ENCODE measurements at places on chromosomes 11 and 22.

DNA sequence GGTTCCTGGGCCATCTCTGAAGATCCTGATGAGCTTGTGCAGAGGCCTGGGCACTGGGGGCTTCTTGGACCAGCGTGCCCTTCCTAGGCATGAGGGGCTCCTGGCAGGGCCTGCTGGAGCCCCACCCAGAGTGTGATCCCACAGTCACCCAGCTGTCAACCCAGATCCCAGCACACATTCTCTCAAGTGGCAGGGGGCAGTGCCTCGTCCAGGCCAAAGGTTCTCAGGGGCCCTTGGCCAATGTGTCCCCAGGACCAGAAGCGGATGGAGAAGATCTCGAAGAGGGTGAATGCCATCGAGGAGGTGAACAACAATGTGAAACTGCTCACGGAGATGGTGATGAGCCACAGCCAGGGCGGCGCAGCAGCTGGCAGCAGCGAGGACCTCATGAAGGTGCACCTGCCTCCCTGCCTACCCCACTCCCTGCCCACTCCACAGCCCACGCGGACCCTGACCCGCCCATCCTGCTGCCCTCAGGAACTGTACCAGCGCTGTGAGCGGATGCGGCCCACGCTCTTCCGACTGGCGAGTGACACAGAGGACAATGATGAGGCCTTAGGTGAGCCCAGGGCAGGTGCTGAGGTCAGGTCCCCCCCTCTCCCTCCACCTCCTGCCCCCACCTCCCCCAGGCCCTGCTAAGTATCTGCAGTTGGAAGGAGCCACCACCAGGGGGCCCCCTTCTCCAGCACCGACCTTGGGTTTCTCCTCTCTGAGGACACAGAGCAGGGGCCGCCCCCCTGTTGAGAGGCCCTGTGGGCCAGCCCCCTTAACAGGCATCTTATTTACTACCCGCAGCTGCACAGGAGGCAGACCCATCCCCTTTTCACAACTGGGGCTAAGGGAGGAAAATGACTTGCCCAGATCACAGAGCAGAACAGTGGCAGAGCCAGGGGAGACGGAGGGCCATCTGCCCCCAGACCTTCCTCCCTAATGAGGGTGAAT is 14.7 kb downstream of the GGA1 start:
- no peaks in the 10 kb centered on the region for H3K27me3 ChIP-seq
- H3K4me3 ChIP-seq, result no peak overlapping the region
- H3K36me3 ChIP-seq, result no peaks in the 10 kb centered on the region
- peak; percentile 85 for DNase-seq

DNA sequence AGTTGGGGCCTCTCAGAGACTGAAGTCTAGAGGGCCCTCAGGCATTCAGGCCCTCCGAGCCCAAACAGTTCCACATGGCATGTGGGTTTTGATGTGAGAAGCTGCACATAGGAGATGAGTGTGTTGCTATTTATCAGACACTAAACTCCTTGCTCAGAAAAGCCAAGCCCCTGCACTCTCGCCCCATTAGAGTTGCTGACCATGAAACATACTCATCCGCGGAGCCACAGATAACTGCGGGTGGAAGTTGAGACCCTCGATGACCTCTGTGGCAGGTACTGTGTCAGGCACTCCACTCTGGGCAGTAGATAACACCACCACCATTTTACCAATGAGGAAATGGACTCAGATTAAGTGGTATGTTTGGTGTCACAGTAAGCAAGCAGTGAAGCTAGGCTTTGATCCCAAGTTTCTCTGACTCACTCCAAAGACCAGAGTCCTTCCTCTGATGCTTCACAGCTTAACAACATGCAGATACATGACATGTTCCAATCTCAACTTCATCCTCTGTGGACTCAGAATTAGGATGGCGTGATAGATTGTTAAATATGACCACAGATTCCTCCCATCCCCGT is 202.1 kb downstream of the ADAMTS15 start:
- H3K36me3 ChIP-seq, result no peaks in the 10 kb centered on the region
- no peaks in the 10 kb centered on the region for H3K4me1 ChIP-seq
- DNase-seq, result no peak
- H3K27me3 ChIP-seq, result no peaks in the 10 kb centered on the region
- no peak overlapping the region for H3K27ac ChIP-seq
- no peak overlapping the region for H3K4me3 ChIP-seq

- H3K27ac ChIP-seq, result no peak overlapping the region
- H3K36me3 ChIP-seq, result no peaks in the 10 kb centered on the region
- H3K4me1 ChIP-seq, result no peaks in the 10 kb centered on the region
- no peaks in the 10 kb centered on the region for H3K27me3 ChIP-seq
- no peak for DNase-seq
- H3K4me3 ChIP-seq, result no peak overlapping the region
These were observed 384.3 kb upstream of the ARHGAP42 start for GRCh38 chr11:100302824-100303223.

DNA sequence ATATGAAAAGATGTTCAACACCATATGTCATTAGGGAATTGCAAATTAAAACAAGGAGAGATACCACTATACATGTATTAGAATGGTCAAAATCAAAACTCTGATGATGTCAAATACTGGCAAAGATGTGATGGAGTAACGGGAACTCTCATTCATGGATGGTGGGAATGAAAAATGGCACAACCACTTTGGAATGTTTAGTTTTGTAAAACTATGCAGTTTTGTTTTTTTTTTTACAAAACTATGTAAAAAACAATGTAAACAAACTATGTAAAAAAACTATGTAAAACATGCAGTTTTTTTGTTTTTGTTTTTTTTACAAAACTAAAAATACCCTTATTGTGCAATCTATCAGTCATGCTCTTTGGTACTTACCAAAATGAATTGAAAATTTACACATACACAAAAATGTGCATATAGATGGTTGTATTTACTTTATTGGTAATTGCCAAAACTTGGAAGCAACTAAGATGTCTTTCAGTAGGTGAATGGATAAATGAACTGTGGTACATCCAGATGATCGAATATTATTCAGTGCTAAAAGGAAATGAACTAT is 5.0 kb upstream of the USP47 start:
- H3K27ac ChIP-seq, result no peak overlapping the region
- no peaks in the 10 kb centered on the region for H3K27me3 ChIP-seq
- no peaks in the 10 kb centered on the region for H3K36me3 ChIP-seq
- DNase-seq, result no peak
- no peak overlapping the region for H3K4me3 ChIP-seq

DNA sequence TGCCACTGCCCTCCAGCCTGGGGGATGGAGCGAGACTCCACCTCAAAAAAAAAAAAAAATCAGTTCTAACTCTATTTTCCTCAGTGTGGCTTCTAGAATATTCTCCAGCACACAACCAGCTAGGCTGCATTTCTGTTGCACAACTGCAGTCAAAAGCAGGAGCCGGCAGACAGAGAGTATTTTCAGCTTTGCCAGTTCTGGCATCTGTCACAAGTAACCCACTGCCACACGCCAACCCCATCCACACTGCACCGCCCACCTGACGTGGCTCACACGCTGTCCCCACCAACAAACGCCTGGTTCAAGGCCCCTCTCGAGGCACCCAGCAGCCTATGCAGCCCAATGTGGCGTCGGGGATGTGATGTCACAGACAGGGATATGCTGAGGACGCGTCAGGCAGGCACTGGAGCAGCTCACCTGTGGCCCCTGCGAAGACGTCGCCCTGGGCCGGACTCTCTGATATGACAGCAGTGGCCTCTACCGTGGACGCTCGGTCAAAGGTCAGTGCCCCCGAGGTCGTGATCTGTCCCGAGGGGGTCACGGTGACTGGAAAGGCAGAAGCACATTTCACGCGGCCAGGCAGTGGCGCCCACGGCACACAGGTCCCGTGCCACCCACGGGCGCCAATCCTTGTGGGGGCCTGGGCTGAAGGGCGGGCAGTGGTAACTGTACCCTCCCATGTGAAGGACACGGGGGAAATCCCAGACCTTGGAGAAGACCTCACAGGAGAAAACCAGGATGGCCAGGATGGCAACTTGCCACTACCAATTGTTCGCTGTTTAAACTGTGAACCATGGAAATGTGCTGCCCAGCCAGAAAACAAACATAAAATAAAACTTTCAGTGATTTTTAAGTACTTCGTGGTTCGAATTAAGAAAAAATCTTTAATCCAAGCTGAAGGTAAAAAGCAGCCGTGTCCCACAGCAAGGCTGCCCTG is 15.5 kb downstream of the DEAF1 start:
- H3K27me3 ChIP-seq, result no peaks in the 10 kb centered on the region
- no peak for DNase-seq
- no peak overlapping the region for H3K4me3 ChIP-seq
- H3K4me1 ChIP-seq, result peaks cover 14% of the 10 kb centered on the region
- H3K36me3 ChIP-seq, result no peaks in the 10 kb centered on the region
- H3K27ac ChIP-seq, result peak overlapping the region; percentile 76

GRCh38 chr11:92500453-92500852 is 275.8 kb downstream of the FAT3 start:
- H3K4me3 ChIP-seq, result no peak overlapping the region
- no peaks in the 10 kb centered on the region for H3K4me1 ChIP-seq
- H3K27ac ChIP-seq, result no peak overlapping the region
- no peaks in the 10 kb centered on the region for H3K36me3 ChIP-seq

GRCh38 chr11:78341841-78342240 is 75.8 kb downstream of the GAB2 start:
- H3K36me3 ChIP-seq, result no peaks in the 10 kb centered on the region
- H3K27ac ChIP-seq, result no peak overlapping the region
- no peak overlapping the region for H3K4me3 ChIP-seq
- H3K4me1 ChIP-seq, result no peaks in the 10 kb centered on the region
- no peaks in the 10 kb centered on the region for H3K27me3 ChIP-seq

- no peak overlapping the region for H3K4me3 ChIP-seq
- no peak overlapping the region for H3K27ac ChIP-seq
- no peak for DNase-seq
- no peaks in the 10 kb centered on the region for H3K27me3 ChIP-seq
- no peaks in the 10 kb centered on the region for H3K4me1 ChIP-seq
- no peaks in the 10 kb centered on the region for H3K36me3 ChIP-seq
These were observed 6.7 kb downstream of the SYNGR1 start for GRCh38 chr22:39356464-39356863.

- no peak overlapping the region for H3K4me3 ChIP-seq
- H3K36me3 ChIP-seq, result no peaks in the 10 kb centered on the region
- DNase-seq, result no peak
- no peaks in the 10 kb centered on the region for H3K27me3 ChIP-seq
- no peaks in the 10 kb centered on the region for H3K4me1 ChIP-seq
- H3K27ac ChIP-seq, result no peak overlapping the region
These were observed 2.1 kb downstream of the CCDC73 start for GRCh38 chr11:32792111-32792947.

- peaks cover 73% of the 10 kb centered on the region for H3K36me3 ChIP-seq
- H3K27me3 ChIP-seq, result no peaks in the 10 kb centered on the region
- H3K27ac ChIP-seq, result no peak overlapping the region
- DNase-seq, result peak; percentile 19
- no peaks in the 10 kb centered on the region for H3K4me1 ChIP-seq
These were observed 79.7 kb downstream of the MYO7A start for GRCh38 chr11:77207618-77208313.

DNA sequence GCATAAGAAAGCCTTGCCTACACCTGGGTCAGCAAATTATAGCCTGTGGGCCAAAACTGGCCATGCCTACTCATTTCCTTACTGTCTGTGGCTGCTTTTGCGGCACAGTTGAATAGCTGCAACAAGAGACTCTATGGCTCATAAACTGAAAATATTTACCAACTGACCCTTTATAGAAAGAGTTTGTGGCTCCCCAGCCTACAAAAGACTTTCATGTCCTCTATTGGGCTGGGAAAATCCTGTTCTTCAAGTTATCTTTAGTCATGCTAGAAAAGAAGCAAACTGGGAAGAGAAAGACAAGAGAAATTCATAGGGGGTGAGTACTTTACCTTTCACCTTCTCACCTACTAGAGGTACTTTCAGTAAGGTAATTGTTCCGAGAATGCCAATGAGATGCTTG is 175.1 kb downstream of the SWAP70 start:
- H3K27me3 ChIP-seq, result no peaks in the 10 kb centered on the region
- no peak for DNase-seq
- H3K36me3 ChIP-seq, result peaks cover 11% of the 10 kb centered on the region
- H3K4me3 ChIP-seq, result no peak overlapping the region
- H3K4me1 ChIP-seq, result no peaks in the 10 kb centered on the region
- H3K27ac ChIP-seq, result no peak overlapping the region

DNA sequence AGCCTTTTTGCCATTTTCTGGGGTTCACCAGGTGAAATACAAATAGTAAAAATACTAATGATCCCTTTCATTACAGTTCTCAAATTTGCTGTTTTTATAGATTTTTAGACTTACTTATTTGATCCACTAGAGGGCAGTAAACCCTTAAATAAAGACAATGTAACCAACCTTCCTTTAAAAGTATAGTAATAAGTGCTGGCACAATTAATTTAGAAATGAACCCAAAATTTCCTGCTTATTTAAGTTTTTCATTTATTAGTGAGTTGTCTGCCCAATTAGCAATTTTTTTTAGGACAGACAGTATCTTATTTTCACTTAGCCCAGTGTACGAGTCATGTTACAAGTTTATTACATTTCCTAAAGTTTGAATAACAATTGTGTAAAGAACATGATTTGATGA is 4.7 kb downstream of the DDIAS start:
- H3K4me1 ChIP-seq, result no peaks in the 10 kb centered on the region
- no peak overlapping the region for H3K4me3 ChIP-seq
- no peaks in the 10 kb centered on the region for H3K27me3 ChIP-seq
- H3K27ac ChIP-seq, result no peak overlapping the region

GRCh38 chr11:60872961-60873524 is 5.7 kb downstream of the ZP1 start:
- H3K27me3 ChIP-seq, result no peaks in the 10 kb centered on the region
- DNase-seq, result peak; percentile 60
- H3K4me3 ChIP-seq, result no peak overlapping the region
- H3K4me1 ChIP-seq, result no peaks in the 10 kb centered on the region
- no peaks in the 10 kb centered on the region for H3K36me3 ChIP-seq
- H3K27ac ChIP-seq, result no peak overlapping the region

DNA sequence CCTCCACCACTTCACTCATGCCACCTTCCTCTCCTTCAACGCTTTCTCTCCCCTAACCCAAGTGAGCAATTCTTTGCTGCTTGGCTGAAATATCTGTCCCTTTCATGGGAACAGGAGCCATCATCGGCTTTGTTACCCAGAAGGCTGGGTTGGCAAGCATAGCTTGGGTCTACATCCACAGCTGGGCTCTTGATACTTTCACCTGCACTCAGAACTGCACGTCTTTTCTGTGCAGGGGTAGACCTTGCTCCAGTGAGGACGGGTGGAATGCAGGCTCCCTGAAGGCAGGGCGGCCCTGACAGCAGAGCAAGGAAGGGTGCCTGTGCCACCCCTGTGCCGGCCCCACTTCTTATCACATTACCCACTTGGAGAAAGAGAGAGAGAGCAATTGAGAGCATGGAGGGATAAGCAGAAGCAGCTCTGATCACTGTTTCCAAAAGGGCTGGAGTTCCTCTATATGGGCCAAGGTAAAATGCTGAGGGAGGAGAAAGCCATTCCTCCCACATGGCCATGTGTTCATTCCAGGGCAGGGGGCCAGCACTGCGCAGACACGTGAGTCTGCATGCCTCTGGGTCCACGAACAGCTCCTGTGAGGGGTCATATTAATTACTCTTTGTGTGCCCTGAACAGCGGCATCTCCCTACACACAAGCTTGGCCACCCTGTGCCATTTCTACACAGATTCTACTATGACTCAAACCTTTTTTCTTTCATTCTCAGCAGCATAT is 181.8 kb downstream of the BUD13 start:
- no peaks in the 10 kb centered on the region for H3K4me1 ChIP-seq
- H3K4me3 ChIP-seq, result no peak overlapping the region
- no peak overlapping the region for H3K27ac ChIP-seq
- no peaks in the 10 kb centered on the region for H3K27me3 ChIP-seq
- no peaks in the 10 kb centered on the region for H3K36me3 ChIP-seq
- DNase-seq, result no peak

- no peak overlapping the region for H3K4me3 ChIP-seq
- no peak overlapping the region for H3K27ac ChIP-seq
- H3K27me3 ChIP-seq, result no peaks in the 10 kb centered on the region
- H3K36me3 ChIP-seq, result peaks cover 50% of the 10 kb centered on the region
- no peak for DNase-seq
- H3K4me1 ChIP-seq, result no peaks in the 10 kb centered on the region
These were observed 21.5 kb downstream of the CASP4 start for GRCh38 chr11:104946907-104947306.
